ENCODE measurements at places on chromosomes 6 and 20.

DNA sequence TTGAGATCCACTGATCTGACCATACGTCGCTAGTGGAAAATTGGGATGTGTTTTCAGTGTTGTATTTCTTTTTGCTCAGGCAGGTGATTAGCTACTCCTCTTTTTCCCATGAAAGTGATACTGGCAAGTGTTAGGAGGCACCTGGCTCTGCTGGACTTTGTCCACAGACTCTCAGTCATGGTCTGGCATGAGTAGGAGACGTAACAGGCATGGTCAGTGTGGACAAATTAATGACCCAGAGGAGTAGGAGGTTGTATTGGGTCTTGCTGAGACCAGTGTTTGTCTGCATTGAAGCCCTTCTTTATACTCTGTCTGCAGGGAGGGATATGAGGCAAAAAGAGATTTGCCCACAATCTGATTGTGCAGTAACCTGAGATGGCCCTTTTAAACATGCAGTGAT is 178.7 kb downstream of the DTNBP1 start:
- DNase-seq: no peak

GRCh38 chr6:40721271-40721952 is 134.2 kb upstream of the LRFN2 start:
- DNase-seq: no peak

- peak; percentile 71 for DNase-seq
These were observed 41.7 kb downstream of the MOCS1 start for GRCh38 chr6:39892490-39893129.

DNA sequence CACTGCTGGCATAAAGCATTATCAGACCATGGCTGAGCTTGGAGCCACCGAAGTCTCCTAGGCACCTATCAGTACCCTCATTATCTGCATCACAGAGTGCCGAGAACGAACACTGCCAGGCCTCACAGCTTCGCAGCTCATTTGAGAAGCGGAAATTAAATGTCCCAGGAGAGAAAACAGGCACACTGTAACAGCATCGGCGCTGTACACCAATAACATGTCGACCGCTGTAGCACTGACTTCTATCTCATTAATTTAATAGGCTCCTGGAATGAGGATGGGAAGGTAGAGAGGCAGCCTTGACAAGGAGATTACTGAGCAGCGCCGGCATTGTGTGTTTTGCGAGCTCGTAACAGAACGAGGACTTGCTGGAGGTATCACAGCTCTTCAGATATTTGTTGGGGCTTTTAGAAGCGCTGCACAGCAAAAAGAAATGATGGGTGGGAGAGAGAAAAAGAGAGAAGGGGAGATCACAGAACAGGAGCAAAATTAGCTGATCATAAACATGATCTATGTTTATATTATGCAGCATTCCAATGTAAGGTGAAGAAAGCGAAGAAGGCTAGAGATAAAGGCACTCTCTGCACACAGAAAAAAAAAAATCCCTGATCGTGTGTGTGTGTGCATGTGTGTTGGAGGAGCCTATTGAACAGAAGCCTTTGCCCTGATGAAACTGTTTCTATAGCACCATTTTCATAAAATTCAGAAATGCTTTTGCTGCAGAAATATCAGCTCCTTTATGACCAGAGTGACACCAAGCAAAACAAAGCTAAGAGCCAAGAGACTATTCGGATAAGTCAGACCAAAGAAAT is 29.2 kb downstream of the ID4 start:
- DNase-seq: no peak

GRCh38 chr20:37529214-37529967 is 1.7 kb upstream of the BLCAP start:
- no peak for DNase-seq

- no peak for DNase-seq
These were observed 31.1 kb upstream of the SPO11 start for GRCh38 chr20:57298457-57298856.

- DNase-seq: no peak
These were observed 85.4 kb downstream of the NDUFAF5 start for GRCh38 chr20:13870170-13870748.

DNA sequence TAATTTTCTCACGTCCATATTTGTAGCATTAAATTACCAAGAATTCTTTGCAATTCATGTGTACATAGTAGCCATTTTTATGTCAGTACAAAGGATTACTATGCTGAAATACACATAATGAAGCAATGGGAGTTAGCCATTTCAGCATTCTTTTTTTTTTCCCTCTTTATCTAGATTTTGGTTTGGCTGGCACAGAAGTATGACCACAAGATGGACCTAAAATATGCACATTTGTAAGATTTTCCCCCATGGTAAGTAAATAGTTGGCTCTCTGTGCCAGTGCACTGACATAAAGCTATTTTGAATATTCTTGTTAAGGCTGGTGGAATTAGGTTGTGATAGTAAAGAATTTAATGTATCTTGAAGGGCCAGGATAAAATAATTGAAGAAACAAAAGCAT is 486.1 kb upstream of the BTBD3 start:
- DNase-seq: peak; percentile 36

- no peak for DNase-seq
These were observed 147.1 kb downstream of the TAF4 start for GRCh38 chr20:61918548-61918947.

DNA sequence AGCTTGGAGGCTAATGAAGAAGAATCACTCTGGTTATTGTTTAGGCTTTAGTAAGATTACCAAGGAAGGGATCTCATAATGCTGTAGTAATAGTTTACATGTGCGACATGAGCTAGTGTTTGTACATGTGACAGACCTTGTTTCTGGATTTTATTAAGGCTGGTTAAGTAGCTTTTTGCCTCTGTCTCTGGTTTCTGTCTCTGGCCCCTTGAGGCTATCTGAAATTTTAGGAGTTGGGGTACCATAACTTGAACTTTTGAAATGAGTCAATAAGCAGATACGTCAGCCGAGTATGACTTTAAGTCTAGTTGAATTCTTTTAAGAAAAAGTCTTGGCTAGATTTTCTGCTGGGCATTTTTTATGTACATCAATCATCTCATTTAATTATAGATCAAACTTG is 9.5 kb downstream of the CBFA2T2 start:
- no peak for DNase-seq

- no peak for DNase-seq
These were observed 4.5 kb downstream of the CPNE5 start for GRCh38 chr6:36834576-36835341.

- DNase-seq: no peak
These were observed 167.2 kb upstream of the MAP3K7 start for GRCh38 chr6:90753820-90754643.

- peak; percentile 80 for DNase-seq
These were observed 72.2 kb downstream of the RWDD2A start for GRCh38 chr6:83265384-83265783.

Data from iris pigment epithelial cell (primary cell).